IMR-90 (cell line): ENCODE measurements at places on chromosomes 5 and 9. TPM values are rescaled to one million over a fixed set of nuclear protein-coding genes. Genes with fewer than 3 reads are reported as not detected.

GPR151 gene
- not detected in 2 replicates for polyA plus RNA-seq

FBXO4 gene
- polyA plus RNA-seq: 3.5 TPM in 2 replicates

- no peak for DNase-seq
Observed at GRCh38 chr5:160442824-160443431, 21.3 kb downstream of the PTTG1 start.

GRCh38 chr9:126693428-126693944, 79.8 kb downstream of the LMX1B start:
- DNase-seq: no peak

DNA sequence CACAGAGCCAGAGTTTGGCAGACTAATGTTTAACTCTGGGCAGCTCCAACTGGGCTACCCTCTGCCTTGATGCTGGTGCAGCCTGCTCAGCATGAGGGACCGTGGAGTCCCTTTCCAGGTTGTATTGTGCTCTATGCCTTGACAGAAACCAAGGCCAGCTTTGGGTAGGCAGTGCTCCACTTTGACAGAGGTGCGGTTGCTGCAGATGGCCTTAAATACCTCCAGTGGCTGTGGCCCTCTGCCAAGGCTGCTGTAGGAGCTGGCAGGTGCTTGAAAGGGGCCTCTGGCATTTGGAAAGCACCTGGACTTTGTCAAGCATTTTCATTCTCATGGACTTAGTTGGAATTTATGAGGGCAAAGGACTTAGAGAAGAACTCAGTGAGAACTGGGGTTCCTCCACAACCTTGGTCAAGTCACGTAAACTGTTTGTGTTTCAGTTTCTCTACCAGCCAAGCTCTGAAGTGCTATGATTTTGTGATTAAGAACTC, 249.7 kb upstream of the ZNF462 start:
- DNase-seq: no peak

DNA sequence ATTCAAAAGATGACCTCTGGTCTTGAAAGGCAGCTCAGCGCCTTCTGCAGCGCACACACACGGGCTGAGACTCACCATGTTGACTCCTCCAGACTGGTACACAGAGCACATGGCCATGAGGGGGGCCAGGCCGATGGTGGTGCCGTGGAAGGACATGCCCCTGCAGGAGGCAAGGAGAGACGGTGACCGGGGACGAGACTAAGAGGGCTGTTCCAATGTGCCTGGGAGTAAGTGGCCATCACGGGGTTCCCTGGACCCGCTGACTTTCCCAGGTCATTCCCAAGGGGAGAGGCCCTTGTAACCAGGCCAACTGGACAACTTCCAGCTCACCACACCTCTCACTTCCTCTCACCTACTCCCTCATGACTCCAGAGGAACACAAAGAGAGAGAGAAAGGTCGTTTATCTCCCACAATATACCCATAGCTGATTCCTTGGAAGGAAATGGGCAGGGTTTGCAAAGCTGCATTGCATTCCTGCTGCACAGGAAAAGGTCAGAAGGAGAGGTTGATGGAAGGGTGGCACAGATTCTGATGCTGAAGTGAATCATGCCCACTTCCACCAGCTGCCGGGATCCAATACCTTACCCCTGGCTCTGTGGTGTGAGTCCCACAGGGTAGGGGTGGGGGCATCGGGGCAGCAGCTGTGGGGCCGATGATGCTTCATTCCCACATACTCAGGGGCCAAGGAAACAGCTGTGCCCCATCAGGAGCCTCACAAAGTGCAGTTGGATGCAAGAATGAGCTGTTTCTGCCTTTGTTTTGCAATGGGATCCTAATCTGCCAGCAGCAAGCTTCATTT, 47.2 kb downstream of the NIPAL4 start:
- DNase-seq: peak; percentile 68

DNA sequence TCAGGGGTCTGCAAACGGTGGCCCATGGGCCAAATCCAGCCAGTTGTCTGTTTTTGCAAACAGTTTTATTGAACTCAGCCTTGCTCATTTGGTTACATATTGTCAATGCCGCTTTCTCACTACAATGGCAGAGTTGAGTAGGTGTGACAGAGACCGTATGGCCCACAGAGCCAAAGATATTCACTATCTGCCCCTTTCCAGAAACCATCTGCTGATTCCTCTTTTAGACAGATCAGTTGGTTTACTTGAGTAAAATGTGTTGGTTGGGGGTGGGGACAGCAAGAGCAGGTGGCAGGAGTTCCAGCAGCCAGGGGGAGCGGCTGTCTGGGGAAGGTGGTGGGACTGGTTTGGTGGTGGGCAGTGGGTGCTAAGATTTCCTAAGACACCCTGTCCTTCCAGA, 54.8 kb downstream of the COL27A1 start:
- DNase-seq: no peak

- DNase-seq: no peak
Observed at GRCh38 chr5:65332591-65332990, 149.1 kb downstream of the ADAMTS6 start.

DNA sequence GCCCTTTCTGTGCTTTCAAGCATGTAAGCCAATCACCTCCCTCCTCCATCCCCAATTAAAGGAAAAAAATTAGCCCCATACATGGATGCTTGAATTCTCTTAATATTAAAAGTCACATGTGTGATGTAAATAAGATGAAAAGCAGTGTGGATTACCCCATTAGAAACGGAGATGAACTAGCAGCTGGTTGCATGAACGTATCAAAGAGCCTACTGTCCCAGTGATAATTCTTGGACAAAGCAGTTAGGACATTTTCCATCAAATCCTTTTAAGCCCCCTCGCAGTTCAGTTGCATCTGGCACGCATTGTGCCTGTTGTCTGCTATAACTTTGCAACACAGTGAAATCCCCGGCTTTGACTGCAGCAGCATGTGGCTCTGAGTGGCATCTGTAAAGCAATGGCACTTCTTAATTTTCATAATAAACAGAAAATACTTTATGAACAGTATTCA, 285.6 kb downstream of the FBXL7 start:
- DNase-seq: no peak

- no peak for DNase-seq
Observed at GRCh38 chr5:87048156-87048555, 219.5 kb upstream of the RASA1 start.

DNA sequence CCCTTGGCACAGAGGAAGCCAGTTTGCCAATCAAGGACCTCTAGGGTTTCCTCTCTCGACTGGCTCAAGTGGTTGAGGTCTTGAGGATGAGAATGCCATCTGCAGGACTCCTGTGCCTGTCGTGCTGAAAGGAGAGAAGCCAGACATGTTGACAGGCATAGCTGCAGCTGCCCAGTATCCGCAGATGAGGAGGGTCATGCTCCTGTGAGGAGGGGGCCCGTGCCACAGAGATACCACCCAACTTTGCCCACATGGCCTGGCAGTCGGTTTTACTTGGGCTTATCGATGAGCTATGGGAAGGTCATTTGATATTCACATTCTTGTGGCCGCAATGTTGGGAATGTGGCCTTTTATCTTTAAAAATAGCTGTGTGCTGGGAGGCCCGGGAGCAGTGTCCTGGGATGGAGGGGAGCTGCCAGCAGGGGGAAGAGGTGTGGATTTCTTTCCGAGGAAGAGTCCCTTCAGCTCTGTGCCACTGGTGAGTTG, 17.4 kb downstream of the FRMPD1 start:
- DNase-seq: no peak

GRCh38 chr5:128213340-128213739, 129.8 kb downstream of the SLC12A2 start:
- DNase-seq: peak; percentile 77

DNA sequence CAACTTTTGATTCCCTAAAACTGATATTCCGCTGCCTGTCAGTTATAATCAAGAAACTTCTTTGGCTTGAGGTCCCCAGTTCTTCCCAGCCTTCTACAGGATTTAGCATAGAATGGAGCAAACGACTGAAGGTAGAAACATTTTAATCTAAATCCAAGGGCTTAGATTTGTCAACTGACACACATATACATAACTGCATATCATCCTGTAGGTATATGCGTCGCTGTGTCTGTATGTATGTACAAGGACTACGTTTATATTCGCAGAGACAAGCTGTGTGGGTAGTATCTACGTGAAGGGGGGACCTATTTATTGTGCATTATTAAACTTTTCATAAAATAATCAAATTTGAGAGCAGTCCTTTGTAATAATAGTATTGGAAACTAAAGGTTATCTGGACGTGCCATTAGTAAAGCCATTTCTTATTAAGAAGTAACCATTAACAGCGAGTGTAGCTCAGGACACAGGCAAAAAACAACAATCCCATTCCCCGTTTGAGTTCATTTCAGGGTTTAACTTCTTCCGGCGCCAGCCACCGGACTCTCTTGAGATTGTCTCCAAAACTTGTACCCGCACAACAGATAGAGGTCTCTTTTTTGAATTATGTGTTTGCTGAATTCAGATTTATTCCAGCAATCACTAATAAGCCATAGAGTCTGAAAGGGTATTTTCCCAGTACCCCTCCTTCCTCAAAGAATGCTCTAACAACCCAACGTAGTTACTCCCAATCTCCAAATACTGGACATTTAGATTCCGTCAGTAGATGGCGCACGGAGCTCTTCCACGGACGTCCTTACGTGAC, 2.1 kb upstream of the MLLT3 start:
- peak; percentile 79 for DNase-seq

GRCh38 chr5:42268630-42269029, 154.6 kb upstream of the GHR start:
- DNase-seq: peak; percentile 3
